ENCODE measurements at places on chromosomes 2 and 18.

GRCh38 chr18:23178661-23179081, 43.4 kb downstream of the CABLES1 start:
- DNase-seq = no peak

DNA sequence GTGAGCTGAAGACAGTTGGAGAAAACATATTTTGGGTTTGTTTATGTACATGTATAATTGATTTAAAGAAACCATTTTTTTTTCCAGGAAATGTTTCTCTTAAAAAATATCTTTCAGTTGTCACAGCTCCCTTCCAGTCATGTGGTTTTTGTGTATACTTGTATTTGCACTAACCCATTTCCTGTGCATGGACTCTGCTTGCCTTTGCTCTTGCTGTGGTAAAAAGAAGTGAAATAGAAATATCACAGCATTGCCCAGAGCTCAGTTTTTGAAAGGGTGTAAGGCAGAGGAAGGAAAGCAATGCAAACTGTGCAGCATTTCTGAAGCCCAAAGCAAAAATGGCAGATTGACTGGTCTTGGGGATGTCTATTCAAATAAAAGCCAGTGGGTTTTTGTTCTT, 10.4 kb upstream of the DOCK10 start:
- no peak for DNase-seq

- no peak for DNase-seq
Measured at GRCh38 chr2:204335451-204336058, 209.7 kb upstream of the PARD3B start.

DNA sequence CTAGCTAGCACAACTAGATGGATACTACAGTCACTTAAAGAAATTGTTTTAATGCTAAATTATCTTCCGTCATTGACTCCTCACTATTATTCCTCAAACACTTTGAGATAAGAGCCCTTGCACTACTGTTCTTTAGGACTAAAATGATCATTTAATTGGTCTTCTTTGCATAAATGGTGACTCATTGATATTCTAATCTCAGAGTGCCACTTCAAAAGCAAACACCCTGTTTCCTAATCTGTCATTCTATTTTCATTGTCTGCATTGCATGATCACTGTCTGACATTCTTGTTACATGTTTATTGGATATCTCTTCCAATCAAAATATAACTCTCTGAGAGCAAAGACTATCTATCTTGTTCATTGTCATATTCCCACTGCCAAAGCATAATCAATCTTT, 313.9 kb downstream of the EXOC6B start:
- DNase-seq = no peak

- no peak for DNase-seq
Measured at GRCh38 chr2:234991793-234992192, 40.0 kb downstream of the SH3BP4 start.

DNA sequence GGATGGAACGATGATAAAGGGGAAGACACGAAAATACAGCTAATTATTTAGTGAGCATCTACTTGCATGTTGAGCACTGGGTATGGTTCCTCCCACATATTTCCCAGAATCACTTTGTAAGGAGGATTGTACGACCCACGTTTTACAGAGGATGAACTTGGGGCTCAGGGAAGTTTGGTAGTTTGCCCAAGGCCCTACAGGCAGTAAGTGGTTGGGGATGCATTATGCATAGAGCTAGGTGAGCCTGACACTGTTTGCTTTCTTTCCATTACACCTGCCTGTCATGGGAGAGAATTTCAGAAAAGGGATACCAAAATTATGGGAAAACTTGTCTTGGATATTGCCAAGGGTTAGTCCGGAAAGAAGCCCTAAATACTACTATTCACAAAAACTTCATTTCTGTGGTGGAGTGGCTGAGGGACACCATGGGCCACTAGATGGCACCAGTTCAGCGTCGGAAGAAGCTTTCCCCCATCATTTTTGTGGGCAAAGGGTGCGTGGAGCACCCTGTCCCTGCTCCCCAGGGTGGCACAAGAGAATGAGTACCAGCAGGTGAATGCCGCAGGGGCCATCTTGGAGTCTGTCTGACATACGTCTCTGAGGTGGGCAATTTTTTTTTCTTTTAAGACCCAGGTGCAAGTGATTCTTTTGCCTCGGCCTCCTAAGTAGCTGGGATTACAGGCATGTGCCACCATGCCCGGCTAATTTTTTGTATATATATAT, 23.5 kb upstream of the C18orf32 start:
- no peak for DNase-seq

GRCh38 chr2:116513991-116514390, 1300.5 kb upstream of the DDX18 start:
- DNase-seq = no peak

- no peak for DNase-seq
Measured at GRCh38 chr18:33282709-33283333, 157.7 kb downstream of the CCDC178 start.

GRCh38 chr18:60145776-60146175, 226.8 kb downstream of the MC4R start:
- DNase-seq = no peak

GRCh38 chr2:30282081-30282480, 50.7 kb downstream of the LBH start:
- DNase-seq = no peak

DNA sequence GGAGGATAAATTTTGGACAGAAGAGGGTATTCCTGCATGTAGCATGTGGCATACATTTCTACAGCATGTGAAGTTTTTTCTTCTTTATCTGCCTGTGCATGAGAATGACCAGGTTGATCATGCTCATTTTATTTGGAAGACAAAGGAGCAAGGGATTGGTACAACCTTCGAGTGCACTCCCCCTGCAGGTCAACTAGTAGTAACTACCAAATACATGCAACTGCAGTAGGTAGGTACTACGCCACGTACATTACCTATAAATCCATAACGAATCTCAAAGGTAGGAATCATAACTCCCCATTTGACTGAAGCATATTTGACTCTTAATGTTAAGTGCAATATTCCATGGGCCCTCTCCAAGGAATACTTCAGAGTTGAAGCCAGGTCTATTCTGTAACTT, 763.9 kb downstream of the TSN start:
- DNase-seq = no peak

DNA sequence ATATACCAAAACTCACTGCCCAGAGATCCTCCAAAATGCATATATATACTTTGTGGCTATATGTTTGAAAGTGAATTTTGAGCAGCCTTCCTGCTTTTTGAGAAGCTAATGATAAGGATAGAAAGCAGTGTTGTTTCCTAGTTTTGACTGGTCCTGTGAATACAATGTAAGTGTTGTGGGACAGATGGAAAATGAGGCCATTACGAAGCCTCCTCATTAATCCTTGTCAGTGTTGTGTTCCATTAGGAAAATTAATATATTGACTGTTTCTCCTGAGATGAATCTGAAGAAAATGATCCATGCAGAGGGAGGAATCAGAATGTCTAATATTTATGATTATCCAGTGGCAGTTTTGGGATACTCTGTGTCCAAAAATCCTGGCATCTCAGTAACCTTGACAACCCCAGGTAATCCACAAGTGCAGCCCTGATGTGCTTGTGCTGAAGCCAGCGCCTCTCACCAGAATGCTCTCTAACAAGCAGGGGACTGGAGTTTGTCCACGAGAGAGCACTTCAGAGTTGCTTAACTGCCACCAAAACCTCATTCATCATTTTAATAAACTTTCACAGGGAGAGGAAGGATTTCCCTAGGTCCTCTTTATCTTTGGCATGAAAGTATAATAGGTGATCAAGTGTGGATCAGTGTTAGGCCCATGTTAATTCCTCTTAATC, 418.6 kb downstream of the CMPK2 start:
- DNase-seq = no peak

GRCh38 chr2:239109928-239110545, 262.2 kb downstream of the TWIST2 start:
- DNase-seq = no peak

DNA sequence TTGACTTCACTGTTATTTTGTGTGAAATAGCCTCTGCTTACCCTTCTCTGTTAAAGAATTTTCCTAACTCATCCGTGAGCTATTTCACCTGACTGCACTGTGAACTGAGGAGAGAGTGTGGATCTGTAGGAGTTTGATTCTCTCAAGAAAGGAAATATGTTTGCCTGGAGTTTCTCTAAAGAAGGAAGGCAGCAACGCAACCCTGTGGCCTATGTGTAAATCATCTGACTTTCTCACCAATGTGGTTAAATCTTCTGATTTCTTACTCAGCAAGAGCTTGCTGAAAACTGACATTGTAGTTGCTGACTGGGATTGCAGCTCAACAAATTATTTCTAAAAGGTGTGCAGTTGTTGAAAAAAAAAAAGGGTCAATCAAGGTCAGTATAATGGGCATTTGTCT, 153.9 kb upstream of the PELI1 start:
- DNase-seq = no peak

DNA sequence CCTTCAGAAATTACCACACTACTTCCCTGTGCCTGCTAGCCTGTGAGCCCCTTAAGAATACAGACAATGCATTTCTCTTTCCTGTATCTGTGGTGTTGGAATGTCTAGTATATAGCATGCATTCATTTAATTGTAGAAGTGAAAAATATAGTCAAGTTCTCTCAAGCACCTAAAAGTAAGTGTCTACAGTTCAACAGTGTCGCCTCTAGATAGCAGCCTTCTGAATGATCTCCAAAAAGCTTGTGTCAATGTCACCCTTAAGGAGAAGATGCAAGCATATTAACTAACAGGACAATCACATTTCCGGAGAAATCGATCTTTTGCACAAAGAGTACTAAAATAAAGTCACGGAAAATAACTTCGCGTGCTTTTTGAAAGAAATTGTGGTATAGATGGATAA, 27.5 kb upstream of the DSG3 start:
- no peak for DNase-seq

DNA sequence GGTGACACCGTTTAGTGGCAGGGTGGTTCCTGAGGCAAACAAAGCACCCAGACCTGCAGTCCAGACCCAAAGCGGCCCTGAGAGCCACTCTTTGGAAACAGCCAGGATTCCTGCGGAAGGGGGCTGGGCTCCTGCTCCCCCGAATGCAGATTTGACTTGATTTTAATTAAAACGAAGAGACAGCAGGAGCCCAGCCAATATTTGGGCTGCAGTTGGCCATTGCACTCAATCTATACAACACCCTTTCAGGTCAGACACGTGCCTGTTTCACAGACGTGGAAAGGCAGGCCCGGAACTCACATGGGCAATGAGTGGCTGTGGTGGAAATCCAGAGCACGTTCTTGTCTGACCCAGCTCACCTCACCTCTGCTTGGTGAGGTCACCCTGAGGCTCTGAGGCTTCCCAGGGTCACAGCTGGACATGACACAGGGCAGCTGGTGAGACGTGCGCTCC, 122.4 kb downstream of the NDUFA10 start:
- DNase-seq = no peak

DNA sequence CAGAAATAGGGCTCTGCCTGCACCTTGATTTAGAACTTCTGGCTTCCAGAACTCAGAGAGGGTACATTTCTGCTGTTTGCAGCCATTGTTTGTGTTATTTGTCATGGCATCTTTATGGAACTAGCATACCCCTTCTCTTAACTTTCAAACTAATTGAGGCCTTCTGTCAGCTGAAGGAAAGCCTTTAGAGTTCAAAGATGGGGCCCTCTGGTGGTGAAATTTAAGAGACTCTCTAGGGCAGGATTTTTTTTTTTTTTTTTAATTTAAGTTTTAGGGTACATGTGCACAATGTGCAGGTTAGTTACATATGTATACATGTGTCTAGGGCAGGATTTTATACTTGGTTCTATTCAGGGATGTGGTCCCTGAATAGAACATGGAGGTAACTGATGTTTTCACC, 260.6 kb upstream of the LINC00305 start:
- DNase-seq = no peak

DNA sequence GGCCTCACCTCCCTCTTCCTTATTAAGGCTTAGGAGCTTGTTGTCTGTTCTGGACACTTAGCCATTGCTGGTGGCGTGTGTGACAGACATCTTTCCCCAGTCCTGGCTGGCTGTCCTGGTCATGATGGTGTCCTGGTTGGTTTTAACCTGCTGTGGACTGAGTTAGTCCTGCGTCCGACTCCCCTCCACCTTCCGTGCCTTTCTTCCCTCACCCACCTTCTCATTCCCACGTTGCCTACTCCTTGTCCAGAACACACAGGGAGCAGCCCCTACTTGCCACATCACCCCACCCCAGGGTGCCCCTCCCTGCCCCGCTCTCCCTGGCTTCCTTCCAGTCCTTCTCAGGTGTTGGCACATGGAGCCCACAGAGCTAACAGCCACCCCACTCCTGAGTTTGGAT, 9.5 kb downstream of the ANO7 start:
- no peak for DNase-seq

DNA sequence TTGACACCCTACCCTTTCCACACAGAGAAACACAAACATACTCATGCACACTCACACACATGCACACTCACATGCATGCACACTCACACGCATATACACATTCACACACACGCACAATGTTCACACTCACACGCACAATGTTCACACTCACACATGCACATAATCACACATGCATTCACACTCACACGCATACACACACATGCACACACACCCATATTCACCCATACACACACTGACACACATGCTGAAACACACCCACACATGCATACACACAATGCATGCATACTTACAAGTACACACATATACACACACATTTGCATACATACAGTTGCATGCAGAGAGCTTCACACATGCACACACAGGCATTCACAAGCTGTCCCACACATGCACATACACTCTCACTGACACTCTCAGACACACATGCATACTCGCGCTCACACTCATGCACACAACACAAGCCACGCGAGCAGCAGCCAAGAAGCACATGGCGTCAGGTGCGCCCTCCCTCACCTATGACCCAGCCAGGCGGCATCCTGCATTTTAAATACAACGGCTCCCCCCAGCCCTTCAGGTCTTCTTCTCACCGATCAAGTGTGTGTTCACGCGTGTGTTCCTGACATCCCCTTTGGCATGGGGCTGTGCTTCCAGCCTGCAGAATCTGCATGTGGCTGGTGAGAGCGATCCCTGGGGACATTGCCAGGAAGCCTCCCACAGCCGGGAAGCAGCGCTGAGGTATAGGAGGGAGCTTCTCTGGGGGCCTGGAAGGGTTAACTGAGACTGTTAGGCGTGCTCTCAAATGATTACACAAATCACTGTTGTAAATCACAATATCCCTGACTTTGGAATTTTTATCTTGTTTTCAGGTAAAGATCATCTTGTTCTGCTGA, 195.1 kb downstream of the RTP5 start:
- no peak for DNase-seq

DNA sequence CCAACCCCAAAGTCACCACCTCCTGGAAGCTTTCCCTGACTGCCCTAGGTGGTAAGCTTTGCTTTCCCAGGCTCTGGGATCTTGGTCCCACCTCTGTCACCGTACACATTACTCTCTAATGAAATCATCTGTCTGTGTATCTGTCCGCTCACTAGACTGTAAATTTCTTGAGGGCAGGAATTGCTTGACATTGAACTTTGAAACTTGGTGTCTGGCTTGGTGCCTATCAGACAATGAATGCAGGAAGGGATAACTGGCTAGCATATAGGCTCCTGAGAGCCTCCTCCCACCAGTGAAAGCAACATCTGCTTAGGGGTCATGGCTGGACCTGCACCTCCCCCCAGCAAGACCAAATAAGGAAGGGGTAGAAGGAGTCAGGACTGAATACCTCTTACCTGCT, 155.7 kb downstream of the TNS1 start:
- DNase-seq = no peak

- DNase-seq = no peak
Measured at GRCh38 chr2:158034198-158034866, 67.3 kb upstream of the UPP2 start.

GRCh38 chr2:179344970-179345369, 80.3 kb upstream of the SESTD1 start:
- no peak for DNase-seq
